ENCODE measurements at places on chromosomes 16 and 17.
A peak's percentile ranks its signal among the peaks of the same experiment; 100 is the strongest.

GRCh38 chr17:77769762-77770161 is 188.7 kb upstream of the TNRC6C start:
- no peak for DNase-seq

- peak; percentile 45 for DNase-seq
Measured at GRCh38 chr17:49676276-49676868, 1.5 kb downstream of the SPOP start.

GRCh38 chr16:75667503-75667902 is 9.3 kb downstream of the CPHXL2 start:
- no peak for DNase-seq

- DNase-seq: no peak
Measured at GRCh38 chr16:83301971-83302370, 505.8 kb upstream of the HSBP1 start.

DNA sequence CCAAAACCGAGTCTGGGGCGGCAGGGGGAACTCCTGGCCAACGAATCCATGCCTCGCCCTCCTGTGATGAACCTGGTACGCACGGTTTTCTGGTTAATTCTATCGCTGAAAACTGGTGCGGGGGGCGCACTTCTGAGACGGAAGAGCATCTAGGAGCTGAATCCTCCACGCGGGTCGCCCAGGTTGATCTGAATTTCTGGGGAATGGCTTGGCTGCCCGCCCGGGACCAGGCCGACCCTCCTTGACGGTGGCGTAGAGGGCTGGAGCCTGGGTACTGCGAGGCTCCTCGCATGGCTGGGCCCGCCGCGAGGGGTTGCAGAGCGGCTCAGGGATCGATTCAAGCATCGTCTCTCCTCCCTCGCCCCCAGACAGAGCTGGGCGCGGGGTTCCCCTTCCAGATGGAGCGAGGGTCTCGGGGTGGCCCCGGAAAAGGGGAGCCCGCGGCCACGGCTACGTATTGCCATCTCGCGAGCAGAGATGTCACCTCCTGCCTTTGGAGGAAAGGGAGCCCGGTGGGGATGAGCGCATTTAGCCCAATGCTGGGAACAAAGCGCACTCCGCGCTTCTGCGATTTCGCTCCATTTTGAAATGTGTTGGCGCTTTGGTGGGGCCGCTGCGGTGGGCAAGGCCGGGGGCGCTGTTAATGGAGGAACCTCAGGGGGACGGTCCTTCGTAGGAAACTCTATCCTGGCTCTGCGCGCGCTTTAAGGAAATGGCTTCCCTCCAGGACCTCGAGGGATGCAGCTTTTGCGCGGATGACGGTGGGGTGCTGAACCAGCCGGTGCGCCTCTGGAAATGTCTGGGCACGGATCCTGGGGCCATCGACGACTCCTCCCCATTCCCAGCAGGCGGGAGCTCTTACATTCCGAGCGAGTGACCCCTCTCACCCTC is 2.7 kb downstream of the MAPT start:
- peak; percentile 0 for DNase-seq

GRCh38 chr16:68731637-68732036 is 5.5 kb upstream of the CDH1 start:
- DNase-seq: no peak

- DNase-seq: no peak
Measured at GRCh38 chr17:75540923-75541503, 15.5 kb downstream of the LLGL2 start.

DNA sequence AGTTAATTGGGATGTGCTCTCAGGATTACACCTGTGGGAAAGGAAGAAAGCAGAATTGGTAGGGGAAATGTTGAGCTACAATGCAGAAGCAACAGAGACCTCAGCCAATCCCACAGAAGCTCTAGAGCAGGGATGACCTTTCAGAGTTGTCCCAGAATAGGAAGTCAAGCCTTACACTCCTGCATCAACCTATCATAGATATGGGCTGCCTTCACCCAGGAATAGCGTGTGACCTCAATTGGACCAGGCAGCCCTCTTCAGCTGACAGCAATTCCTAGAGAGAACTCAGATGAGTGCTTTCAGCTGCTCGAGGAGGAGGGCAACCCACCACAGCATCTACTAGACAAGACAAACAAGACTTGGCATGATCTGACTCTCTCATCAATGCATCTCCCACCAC is 189.7 kb downstream of the TMEM132E start:
- DNase-seq: no peak

GRCh38 chr17:61495161-61495857 is 43.1 kb downstream of the TBX4 start:
- DNase-seq: peak; percentile 17

- DNase-seq: no peak
Measured at GRCh38 chr17:60135951-60136666, 13.7 kb upstream of the CA4 start.

DNA sequence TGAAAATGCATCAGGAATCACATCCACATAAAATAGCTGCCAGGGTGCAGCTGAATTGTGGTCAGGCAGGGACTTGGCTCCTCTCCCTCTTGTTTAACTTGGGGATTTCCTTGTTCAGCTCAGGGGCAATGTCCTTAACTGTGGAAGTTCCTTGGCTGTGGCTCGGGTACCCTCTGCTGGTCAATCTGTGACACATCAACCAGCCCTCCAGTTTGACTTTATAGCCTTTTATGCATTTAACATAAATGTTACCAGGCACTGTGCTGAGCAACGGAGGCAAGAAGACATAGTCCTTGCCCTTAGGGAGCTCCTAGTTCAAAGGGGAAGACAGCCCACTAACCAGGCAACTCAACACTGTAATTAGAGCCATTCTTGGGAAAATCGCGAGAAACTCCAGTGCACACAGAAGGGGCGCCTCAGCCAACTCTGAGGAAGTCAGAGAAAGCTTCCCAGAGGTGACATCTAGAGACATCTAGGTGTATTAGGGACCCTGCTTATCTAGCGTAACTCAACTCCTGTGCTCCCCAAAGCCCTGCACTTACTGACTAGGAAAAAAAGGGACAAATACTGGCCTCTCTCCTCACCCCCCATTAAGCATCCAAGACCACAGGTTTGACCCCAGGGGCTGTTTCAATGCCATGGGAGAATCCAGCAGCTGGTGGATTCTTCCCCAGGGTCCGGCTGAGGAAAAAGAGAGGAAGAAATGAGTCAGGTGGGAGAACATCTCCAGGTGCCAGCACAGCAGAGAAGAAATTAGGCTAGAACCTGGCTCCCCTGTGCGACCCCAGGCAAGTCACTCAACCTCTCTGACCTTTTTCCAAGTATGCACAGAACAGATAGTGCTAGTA is 17.3 kb upstream of the EEF2K start:
- DNase-seq: peak; percentile 91

GRCh38 chr16:12896562-12896961 is 4.8 kb upstream of the SHISA9 start:
- peak; percentile 8 for DNase-seq
